ENCODE measurements at places on chromosomes 6 and 20.

GRCh38 chr6:90039911-90040310 lies 145.6 kb downstream of the GJA10 start:
- no peak for DNase-seq

DNA sequence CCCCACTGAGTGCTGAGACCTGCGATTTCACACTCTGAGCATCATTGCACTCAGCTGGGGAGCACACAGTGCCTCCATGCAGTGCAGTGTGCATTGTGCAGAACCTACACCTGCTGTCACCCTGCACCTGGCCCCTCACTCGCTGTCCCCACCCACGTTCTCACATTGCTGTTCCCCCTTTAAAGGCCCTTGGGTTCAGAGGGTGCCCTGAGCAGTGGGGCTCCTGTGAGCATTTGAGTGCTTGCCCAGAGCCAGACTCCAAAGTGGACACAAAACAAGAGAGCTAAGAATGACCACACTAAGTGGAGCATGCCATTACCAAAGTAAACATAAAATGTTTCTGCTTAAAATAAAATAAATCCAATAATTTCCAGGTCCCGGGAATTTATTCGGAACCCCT lies 131.0 kb upstream of the CST7 start:
- DNase-seq: no peak

GRCh38 chr6:131182991-131183425 lies 47.7 kb downstream of the AKAP7 start:
- DNase-seq: peak; percentile 39

- DNase-seq: no peak
Measured at GRCh38 chr6:84204011-84204410, 23.4 kb downstream of the CEP162 start.

DNA sequence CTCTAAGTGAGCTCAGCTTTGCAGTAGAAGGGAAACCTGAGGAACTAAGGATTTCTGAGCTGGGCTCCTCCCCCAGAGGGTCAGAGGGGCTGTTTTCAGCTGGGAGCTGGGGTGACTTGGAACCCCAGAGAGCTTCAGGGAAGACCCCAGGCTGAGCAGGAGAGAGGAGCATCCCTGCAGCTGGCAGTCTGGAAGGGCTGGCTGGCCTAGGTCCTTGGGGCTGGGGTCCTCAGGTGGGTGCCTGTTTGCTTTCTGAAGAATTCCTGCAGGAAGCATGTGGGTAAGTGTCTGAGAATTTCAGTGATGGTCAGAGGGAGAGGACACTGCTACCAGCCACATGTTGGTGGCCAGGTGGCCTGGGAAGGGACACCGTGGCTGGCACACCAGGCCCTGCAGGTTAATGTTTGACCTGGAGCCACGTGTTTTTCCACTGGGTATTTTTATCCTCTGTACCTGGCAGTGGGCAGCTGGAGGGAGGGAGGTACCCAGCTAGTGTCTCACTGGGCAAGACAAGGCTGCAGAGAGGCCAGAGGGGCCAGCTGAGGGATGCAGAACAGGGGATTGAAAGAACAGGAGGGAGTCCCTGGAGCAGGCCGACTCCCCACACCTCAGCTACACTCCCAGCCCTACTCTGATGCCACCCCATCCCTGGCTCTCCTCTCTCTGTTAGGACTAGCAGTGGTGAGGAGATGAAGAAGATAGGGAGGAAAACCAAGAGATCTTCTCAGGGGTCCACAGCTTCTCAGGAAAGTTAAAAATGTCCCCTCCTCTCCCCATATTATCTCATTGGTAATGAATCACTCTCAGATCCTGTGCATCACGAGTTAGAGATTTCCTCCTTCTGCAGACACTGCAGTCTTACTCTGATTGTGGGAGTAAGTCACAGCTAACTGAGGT lies 143.6 kb downstream of the VEGFA start:
- no peak for DNase-seq

- no peak for DNase-seq
Measured at GRCh38 chr6:7916959-7917358, 6.4 kb upstream of the TXNDC5 start.

All from retina (tissue), 1 donor.